ENCODE measurements at places on chromosomes 12 and 14. TPM values are rescaled to one million over a fixed set of nuclear protein-coding genes. Genes with fewer than 3 reads are reported as not detected.

DNA sequence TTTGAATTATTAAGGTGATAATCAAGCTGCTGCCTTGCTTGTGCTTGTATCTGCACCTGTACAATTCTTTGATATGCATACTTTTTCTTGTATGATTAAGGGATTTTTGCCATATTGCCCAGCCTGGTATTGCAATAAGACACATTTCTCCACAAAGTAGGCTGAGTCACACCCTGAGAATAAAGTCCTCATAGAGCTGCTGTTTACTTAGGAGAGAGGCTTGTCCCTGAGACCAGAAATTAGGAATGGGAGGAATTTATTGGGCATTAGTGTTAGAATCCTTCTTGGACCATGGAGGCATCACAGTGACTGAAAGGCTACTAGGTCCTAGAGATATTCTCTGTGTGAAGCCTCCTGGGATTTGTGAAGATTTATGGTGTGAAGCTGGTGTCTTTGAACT lies 506.8 kb upstream of the FBXO33 start:
- no peak for DNase-seq

DNA sequence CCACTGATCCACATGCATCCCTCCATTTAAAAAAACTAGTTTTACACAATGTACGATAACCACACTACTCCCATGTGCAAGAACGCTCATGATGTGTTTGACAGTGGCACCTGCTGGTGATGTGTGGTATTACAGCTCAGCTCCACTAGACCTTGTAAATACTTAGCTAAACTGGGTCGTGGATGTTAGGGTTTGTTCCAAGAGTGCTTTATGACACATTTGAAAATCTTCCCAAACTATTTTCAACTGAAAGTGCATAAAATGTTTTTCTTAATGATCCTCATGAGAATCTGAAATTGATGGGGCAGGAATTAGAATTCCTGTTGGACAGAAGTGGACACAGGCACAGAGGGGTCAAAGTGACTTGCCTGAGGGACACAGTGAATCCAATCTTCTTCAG lies 99.2 kb downstream of the SCARB1 start:
- DNase-seq: no peak

GRCh38 chr12:103882861-103883596 lies 42.0 kb upstream of the NT5DC3 start:
- no peak for DNase-seq

- DNase-seq: no peak
Measured at GRCh38 chr14:66396164-66396563, 90.0 kb upstream of the CCDC196 start.

- DNase-seq: no peak
Measured at GRCh38 chr14:106633721-106634120, 1107.3 kb downstream of the TMEM121 start.

DNA sequence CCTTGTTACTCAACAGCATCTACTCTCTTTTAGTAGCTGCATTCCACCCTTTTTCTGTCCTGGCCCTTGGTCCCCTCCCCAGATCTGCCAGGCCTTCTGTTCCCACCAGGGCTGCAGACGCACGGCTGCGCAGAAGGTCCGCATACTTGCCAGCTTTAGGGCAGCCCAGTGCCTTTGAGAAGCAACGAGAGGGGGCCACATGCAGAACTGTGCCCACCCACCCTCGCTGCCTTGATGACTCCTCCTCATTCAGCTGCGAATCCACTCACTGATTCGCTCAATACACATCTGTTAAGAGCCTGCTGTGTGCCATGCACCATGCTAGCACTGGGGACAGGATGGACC lies 39.2 kb downstream of the PRIMA1 start:
- DNase-seq: no peak

DNA sequence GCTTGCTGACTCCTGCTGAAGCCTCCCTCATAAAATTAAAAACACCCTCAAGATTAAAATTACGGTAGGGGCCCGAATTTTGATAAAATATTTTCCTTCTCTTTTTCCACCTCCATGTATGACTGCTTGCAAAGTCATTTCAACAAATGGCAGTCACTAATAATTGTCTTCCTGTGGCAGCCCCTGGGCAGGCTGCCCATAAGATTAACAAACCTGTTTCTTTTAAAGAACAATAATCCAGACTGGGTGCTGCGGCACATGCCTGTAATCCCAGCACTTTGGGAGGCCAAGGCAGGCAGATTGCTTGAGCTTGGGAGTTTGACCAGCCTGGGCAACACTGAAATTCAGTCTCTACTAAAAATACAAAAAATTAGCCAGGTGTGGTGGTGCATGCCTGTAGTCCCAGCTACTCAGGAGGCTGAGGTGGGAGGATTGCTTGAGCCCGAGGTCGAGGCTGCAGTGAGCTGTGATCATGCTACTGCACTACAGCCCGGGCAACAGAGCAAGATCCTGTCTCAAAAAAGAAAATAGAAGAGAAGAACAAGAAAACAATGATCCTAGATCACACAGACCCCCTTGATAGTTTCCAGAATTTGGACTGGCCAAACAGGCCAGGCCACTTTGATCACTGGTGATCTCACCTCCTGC lies 8.7 kb downstream of the SAV1 start:
- no peak for DNase-seq

DNA sequence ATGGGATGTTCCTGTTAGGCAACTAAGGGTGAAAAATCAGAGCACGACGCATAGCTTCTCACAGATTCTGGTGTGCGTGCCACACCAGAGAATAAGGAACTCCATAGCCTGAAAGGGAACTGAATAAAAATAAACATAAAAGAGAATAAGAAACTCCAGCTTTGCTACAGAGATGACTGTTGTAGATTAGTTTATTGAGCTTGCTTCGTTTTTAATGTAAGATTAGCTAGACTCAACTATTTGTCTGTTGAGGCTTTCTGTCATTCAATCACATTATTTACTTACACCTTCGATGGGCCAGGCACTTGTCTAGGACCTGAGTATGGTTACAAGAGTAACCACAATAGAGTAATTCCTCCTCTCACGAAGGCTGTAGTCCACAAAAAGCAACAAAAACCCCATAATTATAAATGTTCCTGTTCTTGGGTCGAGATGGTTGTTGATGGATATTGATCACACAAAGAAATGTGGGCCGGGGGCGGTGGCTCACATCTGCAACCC lies 807 bp upstream of the ZCCHC8 start:
- DNase-seq: no peak

The CACNA1C gene
- total RNA-seq: 0.16 TPM

The ACOT6 gene
- not detected for total RNA-seq

The CLEC4D gene
- total RNA-seq: not detected

The TAS2R50 gene
- 1.2 TPM for total RNA-seq

The PPP2R5E gene
- total RNA-seq: 39.5 TPM
